ENCODE measurements at places on chromosomes 16 and 17.

DNA sequence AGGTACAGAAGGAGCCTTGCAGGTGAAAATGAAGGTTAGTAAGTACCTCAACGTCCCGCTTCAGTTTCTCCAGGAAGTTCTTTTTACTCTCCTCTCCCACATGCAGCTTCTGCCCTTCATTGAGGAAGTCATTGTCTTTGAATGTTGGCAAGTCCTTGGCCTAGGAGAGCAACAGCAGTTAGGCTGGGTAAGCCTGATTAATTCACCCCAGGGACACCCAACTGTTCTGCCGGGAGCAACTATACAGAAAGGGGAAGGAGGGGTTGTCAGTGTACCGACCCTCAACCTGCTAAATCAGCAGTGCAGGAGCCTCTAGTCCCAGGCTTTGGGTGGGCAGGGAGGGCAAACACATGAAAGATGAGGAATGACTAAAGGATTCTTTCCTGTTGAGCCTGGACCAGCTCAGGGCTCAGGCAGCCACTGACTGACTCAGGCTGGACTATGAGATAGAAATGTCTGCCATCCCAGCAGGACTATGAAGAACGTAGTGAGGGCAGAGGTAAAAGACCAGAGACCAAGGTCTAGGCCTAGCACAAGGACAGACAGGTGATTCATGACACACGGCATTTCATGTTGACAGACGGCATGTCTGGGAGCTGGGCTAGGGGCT, 21.6 kb downstream of the PIP4K2B start:
- DNase-seq, result no peak

DNA sequence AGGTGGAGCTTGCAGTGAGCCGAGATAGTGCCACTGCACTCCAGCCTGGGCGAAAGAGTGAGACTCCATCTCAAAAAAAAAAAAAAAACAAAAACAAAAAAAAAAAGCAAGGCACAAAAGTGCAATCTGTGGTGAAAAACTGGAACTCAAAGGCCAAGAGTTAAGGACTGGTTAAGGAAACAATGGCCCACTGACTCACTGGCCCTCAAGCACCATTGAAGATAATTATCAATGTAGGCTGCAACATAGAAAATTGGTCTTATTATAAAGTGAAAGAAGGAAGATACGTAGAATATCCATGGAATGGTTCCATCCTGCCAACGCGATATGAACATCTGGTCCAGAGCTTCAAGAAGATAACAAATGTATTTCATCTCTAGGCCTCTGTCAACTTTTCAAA, 444.2 kb downstream of the SOX9 start:
- no peak for DNase-seq

- no peak for DNase-seq
These were observed 29.5 kb upstream of the CRISPLD2 start for GRCh38 chr16:84790301-84790700.

- DNase-seq, result no peak
These were observed 108.6 kb downstream of the PRKCB start for GRCh38 chr16:23944381-23944780.

DNA sequence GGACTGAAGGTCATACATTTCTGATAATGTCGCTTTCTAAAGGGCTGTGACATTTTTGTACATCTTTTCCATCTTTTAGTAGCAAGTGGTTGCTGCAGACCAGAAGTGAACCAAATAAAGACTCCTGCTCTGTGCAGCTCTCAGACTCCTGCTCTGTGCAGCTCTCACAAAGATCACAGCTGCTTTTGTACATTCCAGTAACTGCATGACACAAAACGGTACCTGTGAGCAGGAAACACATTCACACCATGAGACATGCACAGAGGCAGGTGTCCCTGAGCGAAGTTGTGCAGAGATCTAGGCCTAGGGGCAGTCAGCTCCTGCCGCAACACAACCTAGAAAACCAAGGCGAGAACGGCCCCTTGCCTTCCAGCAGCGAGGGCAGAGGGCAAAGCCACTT, 67.5 kb downstream of the KLHDC4 start:
- no peak for DNase-seq

GRCh38 chr16:106623-107324, 28.7 kb downstream of the MPG start:
- DNase-seq, result peak; percentile 28

- no peak for DNase-seq
These were observed 39.3 kb downstream of the ENGASE start for GRCh38 chr17:79113699-79114457.

GRCh38 chr16:20676268-20676825, 21.1 kb downstream of the ACSM1 start:
- DNase-seq, result no peak

All from NK-92 treated with Interleukin-12 subunit alpha and Interleukin-12 subunit beta, amount 100 ng/mL, for 24 hours (cell line).